ENCODE measurements at places on chromosomes 16 and 17.

DNA sequence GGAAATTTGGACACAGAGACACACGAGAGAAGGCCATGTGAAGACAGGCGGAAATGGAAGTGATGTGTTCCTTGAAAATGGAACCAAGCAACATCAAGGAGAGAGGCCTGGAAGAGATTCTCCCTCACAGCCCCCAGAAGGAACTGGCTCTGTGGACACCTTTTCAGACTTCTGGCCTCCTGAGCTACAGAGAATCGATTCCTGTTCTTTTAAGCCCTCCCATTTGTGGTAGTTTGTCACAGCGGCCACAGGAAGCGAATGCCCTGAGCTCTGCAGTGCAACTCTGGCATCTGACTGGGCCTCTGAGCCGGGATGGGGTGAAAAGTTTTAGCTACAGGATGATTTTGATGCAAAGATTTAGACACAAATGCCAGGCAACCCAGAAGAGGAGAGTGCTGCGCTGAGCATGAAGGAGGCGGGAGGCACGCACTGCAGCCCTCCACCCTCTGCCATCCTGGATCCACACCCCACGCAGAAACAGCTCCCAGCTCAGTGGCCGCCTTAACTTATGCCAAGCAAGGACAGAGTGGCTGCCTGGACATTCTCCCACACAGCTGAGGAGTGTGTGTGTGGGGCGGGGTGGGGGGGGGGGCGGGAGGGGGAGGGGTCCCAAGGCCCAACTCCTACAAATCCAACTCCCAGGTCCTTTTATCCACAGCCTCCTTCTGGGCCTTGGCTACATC, 2.2 kb downstream of the TIMP2 start:
- no peak for DNase-seq

- no peak for DNase-seq
These were observed 1327.3 kb upstream of the GOT2 start for GRCh38 chr16:60061396-60061795.

DNA sequence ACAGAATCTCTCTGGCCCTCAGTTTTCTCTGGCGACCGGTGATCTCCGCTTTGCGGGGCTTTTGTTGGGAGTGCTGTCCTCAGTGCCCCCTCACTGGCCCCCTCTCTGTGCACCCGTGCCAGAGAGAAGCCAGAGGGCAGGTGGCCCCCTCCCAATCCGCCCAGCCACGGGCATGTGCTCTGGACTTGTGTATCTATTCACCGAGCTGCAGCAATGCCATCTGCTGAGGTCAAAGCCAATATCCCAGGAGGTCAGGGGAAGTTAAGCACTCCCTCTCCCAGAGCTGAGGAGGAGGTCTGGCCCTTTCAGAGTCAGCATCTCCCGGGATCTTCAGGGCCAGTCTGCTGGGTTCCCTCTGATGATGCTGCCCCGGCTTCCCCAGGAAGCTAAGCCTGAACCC, 5.1 kb downstream of the CACNG5 start:
- no peak for DNase-seq

DNA sequence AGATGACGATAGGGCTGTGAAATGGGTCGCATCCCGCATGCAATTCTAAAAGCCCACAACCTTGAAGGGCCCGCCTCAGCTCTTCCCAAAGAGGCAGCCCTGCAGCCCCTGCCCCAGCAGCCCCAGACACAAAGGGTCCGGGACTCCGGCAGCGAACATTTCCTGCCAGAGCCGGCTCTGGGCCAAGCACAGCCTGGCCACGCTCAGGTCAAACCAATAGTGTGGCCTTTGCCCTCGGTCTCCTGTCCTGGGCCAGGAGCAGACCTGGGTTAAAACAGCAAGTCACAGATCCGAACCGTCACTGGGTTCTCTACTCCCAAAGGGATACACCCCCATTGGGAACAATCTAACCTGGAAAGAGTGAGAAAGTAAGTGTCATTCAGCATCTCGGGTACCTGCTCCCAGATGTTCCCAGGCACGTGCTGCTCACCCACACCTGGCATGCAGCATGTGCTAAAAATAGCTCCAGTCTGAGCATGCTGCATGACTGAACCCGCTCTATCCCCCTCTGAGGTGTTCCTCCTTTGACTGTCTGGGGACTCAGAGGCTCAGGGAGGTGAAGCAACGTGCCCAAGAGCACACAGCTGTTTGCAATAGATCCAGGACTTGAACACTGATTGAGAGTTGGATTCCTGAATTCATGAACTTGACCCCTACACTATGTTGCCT, 22.2 kb upstream of the ATP2A3 start:
- no peak for DNase-seq

DNA sequence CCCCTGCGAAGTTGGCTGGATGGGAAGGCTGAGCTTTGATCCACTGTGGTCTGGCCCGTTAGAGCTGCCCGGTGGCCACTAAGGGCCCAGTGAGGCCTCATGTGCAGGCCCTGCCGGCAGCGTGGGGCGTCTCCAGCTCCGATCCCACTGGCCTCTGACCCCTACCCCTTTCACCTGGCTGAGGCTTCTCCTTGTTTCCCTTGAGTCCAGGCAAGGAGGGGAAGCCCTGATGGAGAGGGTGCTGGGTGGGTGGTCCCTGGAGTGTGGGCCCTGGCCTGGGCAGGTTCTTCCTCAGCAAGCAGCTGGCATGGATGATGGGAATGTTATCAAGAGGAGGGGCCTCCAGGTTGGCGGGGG, 356.8 kb downstream of the SEC14L1 start:
- DNase-seq, result no peak

GRCh38 chr17:72587773-72588511, 467.1 kb downstream of the SOX9 start:
- DNase-seq, result no peak

GRCh38 chr17:40260528-40260927, 27.2 kb upstream of the CDC6 start:
- DNase-seq, result no peak

- no peak for DNase-seq
These were observed 38.4 kb downstream of the ABAT start for GRCh38 chr16:8712589-8713361.

GRCh38 chr16:90019543-90020259, 445 bp upstream of the DBNDD1 start:
- DNase-seq, result peak; percentile 43

GRCh38 chr17:28982131-28982793, 23.6 kb downstream of the SEZ6 start:
- DNase-seq, result no peak

- DNase-seq, result no peak
These were observed 44.3 kb upstream of the CDH5 start for GRCh38 chr16:66322174-66322573.

DNA sequence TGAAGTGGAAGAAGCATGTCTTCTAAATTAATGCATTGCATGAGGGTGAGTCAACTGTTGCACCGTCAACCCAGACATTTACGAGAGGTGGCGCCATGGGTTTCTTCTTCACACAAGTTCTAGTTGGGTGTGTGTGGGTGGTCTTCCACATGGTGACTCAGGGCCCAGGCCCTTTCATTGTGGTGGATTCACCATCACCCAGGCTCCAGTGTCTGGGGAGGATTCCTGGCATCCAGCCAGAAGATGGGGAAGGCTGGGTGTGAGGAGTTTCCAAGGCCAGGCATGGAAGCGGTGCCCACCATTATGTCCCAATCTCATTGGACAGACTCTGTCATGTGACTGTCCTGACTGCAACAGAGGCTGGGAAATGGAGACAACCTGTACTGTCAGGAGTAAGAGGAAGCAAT, 21.4 kb upstream of the JPH3 start:
- DNase-seq, result peak; percentile 64

DNA sequence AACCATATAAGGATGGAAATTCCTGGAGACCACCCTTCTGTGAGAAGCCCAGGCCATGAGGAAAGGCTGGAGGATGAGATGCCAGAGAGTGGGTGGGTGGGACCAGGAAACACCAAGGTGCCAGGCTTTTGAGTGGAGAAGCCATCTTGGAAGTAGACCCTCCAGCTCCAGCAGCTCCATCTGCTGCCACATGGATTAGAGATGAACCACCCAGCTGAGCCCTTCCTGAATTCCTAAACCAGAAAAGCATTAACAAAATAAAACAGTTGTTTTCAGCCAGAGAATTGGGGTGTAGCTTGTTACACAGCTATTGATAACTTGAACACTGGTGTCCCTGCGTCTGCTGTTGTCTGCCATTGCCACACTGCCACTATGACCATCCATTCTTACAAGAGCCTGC, 6.3 kb upstream of the TMEM114 start:
- no peak for DNase-seq

DNA sequence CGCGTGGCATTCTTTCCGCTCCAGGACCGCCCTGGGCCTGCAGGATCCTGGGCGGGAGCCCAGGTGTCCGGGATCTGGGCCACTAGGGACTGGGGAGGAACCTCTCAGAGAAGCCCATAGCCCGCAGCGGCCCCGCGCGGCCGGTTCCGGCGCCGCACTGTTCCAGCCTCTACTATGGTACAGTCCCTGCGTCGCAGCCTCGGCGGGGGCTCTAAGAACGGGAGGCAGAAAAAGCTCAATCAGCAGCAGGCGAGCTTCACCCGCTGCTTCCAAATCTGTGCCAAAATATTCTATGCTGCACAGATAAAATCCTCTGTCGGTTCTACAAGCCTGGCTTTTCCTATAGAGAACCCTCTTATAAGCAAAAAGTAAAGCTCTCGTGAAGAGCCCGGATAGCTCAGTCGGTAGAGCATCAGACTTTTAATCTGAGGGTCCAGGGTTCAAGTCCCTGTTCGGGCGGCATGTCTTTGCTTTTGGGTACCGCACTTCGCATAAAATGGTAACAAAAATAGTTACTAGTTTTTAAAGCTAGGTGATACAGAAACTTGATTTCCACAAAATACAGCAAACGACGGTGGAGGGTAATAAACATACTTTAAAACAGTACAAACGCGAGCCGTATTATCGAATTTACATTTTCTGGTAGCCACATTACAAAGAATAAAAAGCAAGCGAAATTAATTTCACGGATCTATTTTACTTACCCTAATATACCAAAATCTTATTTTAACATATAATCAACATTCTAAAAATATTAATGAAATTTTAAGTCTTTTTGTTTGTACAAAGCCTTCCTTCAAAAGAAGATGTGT, 661 bp upstream of the ALOXE3 start:
- DNase-seq, result peak; percentile 56

- DNase-seq, result no peak
These were observed 26.9 kb downstream of the CD300A start for GRCh38 chr17:74493331-74493833.

DNA sequence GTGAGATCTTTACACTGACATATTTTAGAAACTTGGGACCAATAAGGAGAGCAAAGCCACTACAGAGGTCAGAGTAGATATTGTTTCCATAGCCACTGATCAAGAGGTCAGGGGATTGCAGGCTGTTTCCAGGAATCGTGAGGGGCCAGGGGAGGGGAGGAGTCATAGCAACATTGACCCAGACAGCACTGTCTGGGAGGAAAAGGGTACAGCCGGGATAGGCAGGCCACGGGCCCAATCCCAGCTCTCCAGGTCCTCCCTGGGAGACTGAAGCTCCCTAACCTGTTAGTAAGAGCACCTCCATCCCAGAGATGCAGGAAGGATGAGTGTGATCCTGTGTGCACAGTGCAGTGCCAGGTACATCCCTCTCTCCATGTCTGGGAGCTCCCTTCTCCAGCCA, 48.5 kb upstream of the TMEM132E start:
- DNase-seq, result no peak
